Thyroid gland (tissue), 4 donors: ENCODE measurements at places on chromosomes 13 and 19. TPM values are rescaled to one million over a fixed set of nuclear protein-coding genes. Genes with fewer than 3 reads are reported as not detected.

DNA sequence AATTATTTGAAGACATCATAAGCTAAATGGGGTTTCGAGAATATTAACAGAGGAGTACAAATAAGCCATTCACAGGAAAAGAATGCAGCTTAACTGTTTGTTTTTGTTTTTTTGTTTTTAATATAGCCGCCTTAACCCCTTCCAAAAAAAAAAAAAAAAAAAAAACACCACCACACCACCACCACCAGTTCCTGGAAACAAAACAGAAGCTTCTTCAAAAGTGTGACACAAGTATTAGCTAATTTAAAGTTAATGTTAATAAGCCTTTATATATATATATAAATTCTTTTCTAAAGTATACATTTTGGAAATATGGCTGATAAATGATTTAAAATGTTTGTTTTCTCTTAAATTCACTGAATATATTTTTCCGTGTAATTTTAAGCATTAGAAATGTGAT lies 1.4 kb downstream of the RAP2A start:
- H3K4me3 ChIP-seq, result no peak overlapping the region
- no peak overlapping the region for H3K27ac ChIP-seq
- peaks cover 8% of the 10 kb centered on the region for H3K4me1 ChIP-seq
- no peak for DNase-seq

Gene RHPN2
- total RNA-seq, result 11.5 TPM

Gene SOHLH2
- total RNA-seq, result not detected

Gene CILP2
- total RNA-seq, result 0.63 TPM

DNA sequence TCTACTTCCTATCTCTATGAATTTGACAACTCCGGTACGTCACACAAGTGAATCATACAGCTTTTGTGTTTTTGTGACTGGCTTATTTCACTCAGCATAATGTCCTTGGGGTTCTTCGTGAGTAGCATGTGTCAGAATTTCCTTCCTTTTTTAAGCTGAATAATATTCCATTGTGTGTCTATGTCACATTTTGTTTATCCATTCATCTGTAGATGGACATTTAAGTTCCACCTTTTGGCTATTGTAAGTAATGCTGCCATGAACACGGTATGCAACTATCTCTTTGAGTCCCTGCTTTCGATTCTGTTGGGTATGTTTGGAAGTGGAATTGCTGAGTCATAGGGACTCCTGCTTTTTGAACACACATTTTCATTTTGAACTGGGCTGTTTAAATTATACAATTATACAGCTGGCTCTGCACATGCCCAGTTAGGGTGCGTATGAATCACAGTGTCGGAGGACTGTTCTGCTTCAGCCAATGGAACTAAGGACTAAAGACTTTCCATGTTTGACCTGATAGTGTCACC lies 43.0 kb upstream of the C13orf42 start:
- no peak overlapping the region for H3K27ac ChIP-seq
- H3K36me3 ChIP-seq, result no peaks in the 10 kb centered on the region
- H3K4me1 ChIP-seq, result no peaks in the 10 kb centered on the region
- no peak overlapping the region for H3K4me3 ChIP-seq
- no peak for DNase-seq

DNA sequence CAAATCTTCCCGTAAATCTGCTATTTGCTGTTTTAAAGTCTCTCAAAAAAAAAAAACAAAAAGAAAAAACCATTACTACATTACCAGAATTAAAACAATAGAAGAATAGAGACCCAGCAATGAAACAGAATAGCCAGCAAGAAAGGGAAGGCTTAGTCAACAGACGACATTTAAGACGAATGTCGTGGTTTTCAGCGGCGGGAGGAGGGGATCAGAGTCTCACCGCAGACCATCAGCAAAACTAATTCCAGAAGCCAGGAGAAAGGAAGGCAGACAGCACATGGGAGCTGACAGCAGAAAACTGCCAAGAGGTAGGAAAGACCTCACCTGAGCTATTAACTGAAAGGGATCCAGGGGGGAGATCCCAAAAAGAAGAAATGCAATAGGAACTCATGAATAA lies 128.9 kb downstream of the RNF17 start:
- no peak overlapping the region for H3K27ac ChIP-seq
- no peaks in the 10 kb centered on the region for H3K27me3 ChIP-seq
- no peak for DNase-seq
- H3K4me1 ChIP-seq, result no peaks in the 10 kb centered on the region

- no peak overlapping the region for H3K4me3 ChIP-seq
- H3K27me3 ChIP-seq, result no peaks in the 10 kb centered on the region
- no peaks in the 10 kb centered on the region for H3K36me3 ChIP-seq
- peak overlapping the region; percentile 40 for H3K27ac ChIP-seq
- H3K4me1 ChIP-seq, result no peaks in the 10 kb centered on the region
- no peak for DNase-seq
These were observed 13.6 kb upstream of the LATS2 start for GRCh38 chr13:21075011-21075378.

Gene KANK3
- total RNA-seq, result 21.1 TPM

- no peaks in the 10 kb centered on the region for H3K27me3 ChIP-seq
- H3K4me3 ChIP-seq, result no peak overlapping the region
- no peak overlapping the region for H3K27ac ChIP-seq
These were observed 72.5 kb upstream of the KCTD15 start for GRCh38 chr19:33724021-33724720.

GRCh38 chr13:52665325-52665724 lies 12.7 kb downstream of the SUGT1 start:
- peaks cover 41% of the 10 kb centered on the region for H3K36me3 ChIP-seq
- no peak for DNase-seq
- H3K27me3 ChIP-seq, result no peaks in the 10 kb centered on the region
- no peak overlapping the region for H3K4me3 ChIP-seq
- no peak overlapping the region for H3K27ac ChIP-seq

Gene CACNG6
- total RNA-seq, result not detected

- H3K36me3 ChIP-seq, result no peaks in the 10 kb centered on the region
- no peak overlapping the region for H3K27ac ChIP-seq
- H3K4me1 ChIP-seq, result no peaks in the 10 kb centered on the region
- no peaks in the 10 kb centered on the region for H3K27me3 ChIP-seq
- no peak for DNase-seq
These were observed 16.0 kb downstream of the RYR1 start for GRCh38 chr19:38449518-38449917.

Gene DCT
- not detected for total RNA-seq

DNA sequence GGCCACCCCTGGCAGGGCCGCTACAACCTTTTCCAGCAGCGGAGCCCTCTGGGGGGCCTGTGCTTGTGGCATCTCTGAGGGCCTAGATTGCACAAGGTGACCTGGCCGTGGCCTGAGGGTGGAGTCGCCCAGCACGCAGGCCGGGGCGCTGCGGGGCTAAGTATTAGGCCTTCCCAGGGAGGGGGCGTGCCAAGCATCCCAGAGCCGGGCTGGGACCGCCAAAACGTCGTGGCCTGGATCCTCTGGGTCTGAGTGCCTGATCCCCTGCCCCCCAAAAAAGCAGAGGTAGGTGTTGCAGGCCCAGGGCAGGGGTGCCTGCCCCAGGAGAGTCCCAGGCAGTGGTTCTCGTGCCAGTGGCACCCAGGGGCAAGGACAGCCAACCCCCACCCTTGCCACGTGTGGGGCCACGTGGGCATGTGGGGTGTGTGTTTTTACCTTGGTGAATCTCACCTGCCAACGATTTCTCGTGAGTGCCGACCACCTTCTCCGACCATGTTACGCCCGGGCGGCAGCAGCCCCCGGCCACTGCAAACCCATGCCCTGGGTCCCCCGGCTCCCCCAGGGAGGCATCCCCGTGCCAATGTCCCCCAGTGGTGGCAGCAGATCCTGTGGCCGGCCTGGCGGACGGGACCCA lies 12.6 kb upstream of the GNA15 start:
- no peaks in the 10 kb centered on the region for H3K27me3 ChIP-seq
- H3K36me3 ChIP-seq, result peaks cover 23% of the 10 kb centered on the region
- DNase-seq, result no peak
- H3K4me3 ChIP-seq, result no peak overlapping the region
- no peaks in the 10 kb centered on the region for H3K4me1 ChIP-seq
- H3K27ac ChIP-seq, result no peak overlapping the region

DNA sequence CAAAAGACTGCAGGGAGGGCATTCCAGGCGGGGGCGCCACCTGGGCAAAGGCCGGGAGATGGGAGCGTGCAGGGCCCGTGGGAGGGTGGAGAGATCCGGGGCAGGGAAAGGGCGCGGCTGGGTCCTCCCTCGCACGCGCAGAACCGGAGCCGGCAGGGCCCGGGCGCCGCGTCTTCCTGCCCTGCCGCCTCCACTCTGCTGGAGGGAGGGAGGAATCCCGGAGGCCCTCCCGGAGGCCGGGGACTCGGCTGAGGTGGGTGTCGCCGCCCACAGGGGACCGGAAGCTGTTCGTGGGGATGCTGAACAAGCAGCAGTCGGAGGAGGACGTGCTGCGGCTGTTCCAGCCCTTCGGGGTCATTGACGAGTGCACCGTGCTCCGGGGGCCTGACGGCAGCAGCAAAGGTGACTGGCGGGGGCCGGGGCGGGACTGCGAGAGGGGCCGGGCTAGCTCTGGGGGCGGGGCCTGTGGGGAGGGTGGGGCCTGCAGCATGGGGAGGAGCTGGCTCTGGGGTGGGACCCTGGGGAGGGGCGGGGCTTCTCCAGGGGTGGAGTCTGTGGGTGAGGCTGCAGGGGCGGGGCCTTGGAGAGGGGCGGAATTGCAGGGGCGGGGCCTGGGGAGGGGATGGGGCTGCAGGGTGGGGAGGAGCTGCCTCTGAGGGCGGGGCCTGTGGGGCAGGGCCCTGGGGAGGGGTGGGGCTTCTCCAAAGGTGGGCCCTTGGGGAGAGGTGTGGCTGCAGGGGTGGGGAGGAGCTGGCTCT lies 51.3 kb downstream of the CELF5 start:
- no peaks in the 10 kb centered on the region for H3K27me3 ChIP-seq
- H3K4me1 ChIP-seq, result peaks cover 8% of the 10 kb centered on the region
- H3K27ac ChIP-seq, result no peak overlapping the region
- H3K36me3 ChIP-seq, result no peaks in the 10 kb centered on the region
- DNase-seq, result peak; percentile 24

Gene DNMT1
- total RNA-seq, result 49.5 TPM

GRCh38 chr19:35308910-35309309 lies 16.9 kb downstream of the MAG start:
- H3K27me3 ChIP-seq, result no peaks in the 10 kb centered on the region
- no peaks in the 10 kb centered on the region for H3K36me3 ChIP-seq
- no peak for DNase-seq
- H3K4me3 ChIP-seq, result no peak overlapping the region
- peaks cover 43% of the 10 kb centered on the region for H3K4me1 ChIP-seq

GRCh38 chr19:37803249-37803840 lies 24.0 kb upstream of the ZNF573 start:
- H3K27me3 ChIP-seq, result no peaks in the 10 kb centered on the region
- no peaks in the 10 kb centered on the region for H3K36me3 ChIP-seq
- DNase-seq, result no peak
- H3K4me1 ChIP-seq, result no peaks in the 10 kb centered on the region
- no peak overlapping the region for H3K27ac ChIP-seq
- H3K4me3 ChIP-seq, result no peak overlapping the region

- peaks cover 56% of the 10 kb centered on the region for H3K4me1 ChIP-seq
- no peak for DNase-seq
- H3K36me3 ChIP-seq, result no peaks in the 10 kb centered on the region
- no peak overlapping the region for H3K4me3 ChIP-seq
These were observed 25.4 kb downstream of the SERP2 start for GRCh38 chr13:44399074-44399473.

- H3K27ac ChIP-seq, result no peak overlapping the region
- peaks cover 14% of the 10 kb centered on the region for H3K4me1 ChIP-seq
- no peak for DNase-seq
- H3K4me3 ChIP-seq, result no peak overlapping the region
These were observed 28.8 kb downstream of the IPO5 start for GRCh38 chr13:97982286-97982685.

DNA sequence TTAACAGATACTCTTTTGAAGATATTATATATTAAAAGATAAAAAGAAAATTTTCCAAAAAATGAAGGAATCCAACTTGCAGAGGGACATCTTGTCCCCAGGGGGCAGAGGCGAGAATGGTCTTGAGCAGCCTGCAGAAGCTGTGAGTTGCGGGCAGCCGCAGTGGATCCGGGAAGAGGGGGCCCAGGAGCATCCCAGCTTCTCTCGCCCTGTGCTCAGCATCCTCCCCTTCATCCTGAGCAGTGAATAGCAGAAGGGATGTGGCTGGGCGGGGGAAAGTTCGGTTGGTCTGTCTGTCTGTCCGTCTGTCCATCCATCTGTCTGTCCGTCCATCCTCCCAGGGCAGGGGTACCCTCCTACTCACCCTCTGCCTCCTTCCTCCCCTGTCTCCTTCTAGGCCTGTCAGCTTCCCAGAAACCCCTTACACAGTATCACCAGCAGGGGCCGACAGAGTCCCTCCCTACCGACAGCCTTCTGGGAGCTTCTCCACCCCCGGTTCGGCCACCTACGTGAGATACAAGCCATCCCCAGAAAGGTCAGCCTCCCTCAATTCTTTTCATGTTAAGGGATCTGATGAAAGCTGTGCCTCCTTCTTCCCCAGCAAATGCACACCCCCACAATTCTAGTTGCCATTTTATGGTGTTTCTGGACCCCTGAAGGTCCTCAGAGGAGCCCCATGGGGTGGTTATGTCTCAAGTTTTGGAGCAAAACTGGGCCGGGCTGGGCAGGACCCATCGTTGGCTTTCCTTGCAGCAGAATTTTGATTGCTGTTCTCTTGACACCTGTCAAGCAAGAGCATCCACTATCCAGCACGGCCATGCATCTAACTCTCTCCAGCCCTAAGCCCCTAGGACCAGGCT lies 81.6 kb downstream of the DPF1 start:
- H3K36me3 ChIP-seq, result peaks cover 4% of the 10 kb centered on the region
- no peak overlapping the region for H3K27ac ChIP-seq
- no peak overlapping the region for H3K4me3 ChIP-seq
- DNase-seq, result peak; percentile 8
